ENCODE measurements at places on chromosomes 11 and 22.

GRCh38 chr11:19392321-19392720, 151.6 kb upstream of the E2F8 start:
- DNase-seq = no peak

DNA sequence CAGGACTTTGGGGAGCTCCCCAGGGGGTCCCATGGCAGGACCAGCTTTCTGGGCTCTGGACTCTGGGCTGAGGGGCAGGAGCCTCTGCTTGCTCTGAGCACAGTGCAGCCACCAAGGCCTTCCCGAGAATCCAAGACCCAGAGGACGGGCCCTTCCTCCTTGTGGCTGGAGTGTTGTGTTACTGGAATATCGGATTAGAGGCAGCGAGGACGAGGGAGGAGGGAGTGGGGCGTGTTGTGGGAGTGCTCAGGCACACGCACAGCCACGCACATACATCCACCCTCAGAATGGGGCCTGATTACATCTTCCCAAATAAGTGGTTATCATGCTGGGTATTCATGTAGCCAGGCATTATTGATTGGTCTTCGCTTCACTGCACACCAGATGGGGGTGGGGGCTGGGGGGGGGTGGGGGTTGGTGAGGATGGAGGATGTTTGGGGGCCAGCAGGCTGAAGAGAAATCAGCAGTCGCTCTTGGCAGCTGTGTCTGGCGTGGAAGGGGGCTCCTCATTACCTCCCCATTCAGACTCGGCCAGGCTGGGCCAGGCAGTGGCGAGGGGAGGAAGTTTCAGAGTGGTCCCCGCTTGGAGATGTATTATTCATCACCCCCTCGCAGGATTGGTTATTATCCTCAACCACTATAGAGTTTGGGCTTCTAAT, 120.9 kb downstream of the ST3GAL4 start:
- no peak for DNase-seq

DNA sequence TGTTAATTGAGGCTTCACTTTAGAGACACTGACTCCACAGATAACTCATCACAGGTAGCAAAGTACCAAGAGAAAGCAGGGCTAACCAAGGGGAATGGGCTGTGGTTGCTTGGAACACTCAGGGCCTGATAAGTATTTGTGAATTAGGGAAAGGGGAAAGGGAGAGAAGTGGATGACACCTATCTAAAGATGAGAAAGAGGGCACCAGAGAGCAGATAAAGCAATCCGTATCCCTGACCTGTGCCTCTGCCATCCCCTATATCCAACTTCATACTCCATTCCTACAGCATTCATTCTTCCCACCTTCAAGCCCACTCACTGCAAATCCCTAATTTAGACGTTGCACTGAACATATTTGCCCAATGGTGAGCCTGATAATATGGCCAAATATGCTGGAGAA, 43.0 kb upstream of the API5 start:
- DNase-seq = no peak

DNA sequence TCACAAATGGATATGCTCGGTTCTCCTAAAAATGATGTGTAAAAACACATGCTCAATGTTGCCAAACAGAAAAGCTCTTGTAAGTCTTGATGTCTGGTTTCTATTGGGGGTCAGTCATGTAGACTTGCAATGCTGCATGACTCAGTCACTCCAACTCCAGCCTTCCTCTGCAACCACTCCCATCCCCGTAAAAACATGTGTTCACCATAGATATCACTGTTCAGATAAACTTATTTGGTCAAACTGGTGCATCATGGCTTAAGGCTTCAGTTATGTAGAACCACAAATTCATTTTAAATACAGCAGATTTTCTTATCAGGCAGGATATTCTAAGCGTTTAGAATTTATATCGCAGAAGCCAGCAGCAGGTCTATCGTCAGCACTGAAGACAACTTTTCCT, 298.4 kb upstream of the LUZP2 start:
- DNase-seq = no peak

DNA sequence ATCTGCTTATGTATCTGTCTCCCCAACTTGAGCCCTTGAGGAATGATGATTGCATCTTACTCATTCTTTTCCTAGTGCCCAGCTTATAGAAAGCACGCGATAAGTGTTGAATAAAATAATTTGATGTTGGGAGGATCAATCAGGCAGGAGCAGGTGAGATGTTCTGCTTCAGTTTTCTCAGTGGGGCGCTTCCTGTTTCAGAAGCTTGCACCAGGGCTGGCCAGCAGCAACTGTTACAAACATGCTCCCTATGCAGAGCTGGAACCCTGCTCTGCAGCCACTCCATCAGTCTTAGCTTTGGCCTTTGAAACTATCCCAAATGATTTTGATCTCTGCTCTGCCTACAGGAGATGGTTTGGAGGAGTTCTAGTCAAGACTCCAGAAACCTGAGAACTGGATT, 3.9 kb downstream of the ENDOD1 start:
- DNase-seq = no peak

GRCh38 chr11:102112509-102112821, 2.2 kb downstream of the YAP1 start:
- no peak for DNase-seq

- DNase-seq = no peak
Observed at GRCh38 chr11:117189191-117189940, 9.8 kb upstream of the TAGLN start.

DNA sequence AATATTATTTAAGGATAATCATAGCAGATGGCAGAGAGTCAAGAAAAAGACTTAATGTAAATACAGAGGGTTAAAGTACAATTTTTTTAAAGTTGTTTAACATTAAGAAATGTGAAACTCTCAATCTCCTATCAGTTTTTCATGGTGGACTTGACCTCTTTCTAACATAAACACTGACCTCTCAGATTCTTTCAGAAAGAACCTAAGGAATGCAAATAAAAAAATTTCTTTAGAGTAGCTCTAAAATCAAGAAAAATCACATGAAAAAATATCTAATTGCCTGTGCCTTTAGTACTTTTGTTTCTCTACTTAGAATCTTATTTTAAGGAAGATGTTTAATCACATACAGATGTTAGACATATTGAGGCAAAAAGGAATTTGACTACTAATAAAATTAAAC, 12.9 kb downstream of the RNF141 start:
- DNase-seq = no peak

DNA sequence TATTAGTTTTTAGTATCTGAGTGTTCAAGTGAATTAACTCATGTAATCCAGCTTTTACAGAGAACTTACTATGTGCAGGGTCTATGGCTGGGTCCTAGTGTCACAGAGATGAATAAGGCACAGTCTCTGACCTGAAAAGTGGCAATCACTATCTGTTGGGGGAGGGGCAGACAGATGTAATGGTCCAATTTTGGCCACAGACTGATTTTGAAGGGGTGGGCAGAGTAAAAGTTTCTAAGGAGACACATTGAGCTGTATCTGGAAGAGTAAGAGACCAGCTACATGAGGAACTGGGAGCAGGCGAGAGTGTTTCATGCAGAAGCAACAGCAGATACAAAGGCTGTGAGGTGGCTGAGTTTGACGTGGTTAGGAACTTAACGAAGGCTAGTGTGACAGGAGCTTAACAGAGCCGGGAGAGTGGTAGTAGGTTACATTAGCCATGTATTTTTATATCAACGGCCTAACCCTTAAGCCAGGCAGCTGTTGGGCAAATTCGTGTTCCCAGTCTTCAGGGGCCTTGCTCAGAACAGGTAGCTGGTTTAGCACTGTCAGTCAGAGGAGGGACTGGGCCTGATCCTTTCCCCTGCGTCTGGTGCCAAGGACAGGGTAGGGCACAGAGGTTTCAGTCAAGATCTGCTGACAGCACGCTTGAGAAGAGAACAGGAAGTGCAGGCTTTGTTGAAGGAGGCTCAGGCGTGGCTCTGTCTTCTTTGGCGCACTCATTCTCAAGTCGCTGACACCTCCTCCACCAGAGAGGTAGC, 1.4 kb upstream of the STIM1 start:
- peak; percentile 57 for DNase-seq

- peak; percentile 6 for DNase-seq
Observed at GRCh38 chr11:133947321-133947756, 9.4 kb downstream of the IGSF9B start.

- no peak for DNase-seq
Observed at GRCh38 chr11:11189506-11189905, 163.5 kb downstream of the CSNK2A3 start.

- DNase-seq = no peak
Observed at GRCh38 chr22:38870791-38871359, 1.1 kb downstream of the CBX6 start.

DNA sequence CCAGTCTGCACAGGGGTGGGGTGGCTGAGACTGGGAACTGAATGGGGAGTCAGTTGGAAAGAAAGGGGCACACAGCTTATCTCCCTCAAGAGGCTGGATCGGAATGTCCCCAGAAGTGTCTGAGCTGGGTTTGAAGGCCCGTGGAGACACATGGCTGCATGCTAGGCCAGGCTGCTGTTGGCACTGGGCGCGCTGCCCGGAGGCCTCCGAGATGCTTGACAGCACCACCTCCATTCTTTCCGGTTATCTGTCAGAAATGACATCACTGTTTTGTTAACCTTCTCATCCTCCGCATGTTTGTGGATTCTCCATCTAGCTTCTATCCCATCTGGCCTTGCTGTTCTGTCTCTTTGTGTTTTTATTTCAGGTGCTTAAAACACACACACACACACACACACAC, 85.5 kb downstream of the APIP start:
- DNase-seq = no peak

GRCh38 chr11:72334651-72335050, 90.7 kb upstream of the PHOX2A start:
- DNase-seq = no peak

DNA sequence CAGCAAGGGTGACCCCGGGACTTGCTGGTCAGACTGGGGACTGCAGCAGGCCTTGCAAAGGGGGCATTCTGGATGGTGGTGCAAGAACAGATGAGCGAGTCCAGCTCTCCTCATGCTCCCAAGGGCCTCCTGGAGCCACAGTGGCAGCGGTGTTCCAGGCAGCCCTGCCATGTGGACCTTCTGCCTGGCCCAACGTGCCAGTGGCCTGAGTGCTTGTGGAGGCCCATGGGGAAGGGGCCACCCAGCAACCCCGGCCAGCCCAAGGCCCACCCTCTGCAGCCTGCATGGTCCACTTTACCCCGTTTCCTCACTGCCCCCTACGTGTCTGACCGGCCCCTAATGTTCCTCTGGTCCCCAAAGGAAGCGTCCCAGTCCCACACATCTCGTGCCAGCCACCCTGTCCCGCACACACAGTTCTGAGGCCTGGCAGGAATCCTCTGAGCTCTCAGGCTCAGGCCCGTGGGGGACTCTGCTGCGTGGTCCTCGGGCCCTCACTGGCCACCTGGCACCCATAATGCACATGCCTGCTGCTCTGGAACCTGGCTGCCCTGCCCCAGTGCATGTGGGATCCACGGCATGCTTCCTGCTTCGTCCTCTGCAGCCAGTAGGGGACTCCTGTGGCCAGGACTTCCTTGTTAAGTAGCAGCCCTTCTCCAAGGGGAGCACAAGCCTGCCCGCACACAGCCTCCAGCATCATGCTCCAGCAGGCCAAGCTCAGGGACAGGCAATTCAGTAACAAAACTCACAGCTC, 85.5 kb downstream of the DGCR2 start:
- no peak for DNase-seq

DNA sequence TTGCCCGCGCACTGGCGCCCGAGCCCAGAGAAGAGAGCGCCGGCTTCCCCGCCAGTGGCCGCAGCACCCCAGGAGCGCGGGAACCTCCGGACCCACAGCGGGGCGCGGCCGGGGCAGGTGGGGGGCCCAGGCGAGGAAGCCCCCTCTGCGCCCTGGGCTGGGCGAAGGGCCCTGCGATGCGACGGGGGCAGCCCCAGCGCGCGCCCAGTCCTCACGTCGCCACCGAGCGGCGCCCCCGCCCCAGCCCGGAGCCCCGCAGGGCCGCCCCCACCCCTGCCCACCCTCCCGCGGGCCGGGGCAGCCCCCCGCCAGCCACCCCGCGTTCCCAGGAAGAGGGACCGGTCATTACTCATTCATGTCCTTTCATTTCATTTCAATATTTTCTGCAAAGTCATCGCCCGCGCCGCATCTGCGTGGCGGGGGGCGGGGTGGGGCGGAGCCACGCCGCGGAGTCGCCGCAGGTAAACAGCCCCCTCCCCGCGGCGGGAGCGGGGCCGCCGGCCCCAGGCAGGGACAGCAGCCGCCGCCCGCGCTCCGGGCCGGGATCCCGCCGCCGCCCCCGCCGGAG, 673 bp upstream of the PANX2 start:
- DNase-seq = no peak

GRCh38 chr11:75503531-75504099, 22.1 kb downstream of the GDPD5 start:
- DNase-seq = no peak

DNA sequence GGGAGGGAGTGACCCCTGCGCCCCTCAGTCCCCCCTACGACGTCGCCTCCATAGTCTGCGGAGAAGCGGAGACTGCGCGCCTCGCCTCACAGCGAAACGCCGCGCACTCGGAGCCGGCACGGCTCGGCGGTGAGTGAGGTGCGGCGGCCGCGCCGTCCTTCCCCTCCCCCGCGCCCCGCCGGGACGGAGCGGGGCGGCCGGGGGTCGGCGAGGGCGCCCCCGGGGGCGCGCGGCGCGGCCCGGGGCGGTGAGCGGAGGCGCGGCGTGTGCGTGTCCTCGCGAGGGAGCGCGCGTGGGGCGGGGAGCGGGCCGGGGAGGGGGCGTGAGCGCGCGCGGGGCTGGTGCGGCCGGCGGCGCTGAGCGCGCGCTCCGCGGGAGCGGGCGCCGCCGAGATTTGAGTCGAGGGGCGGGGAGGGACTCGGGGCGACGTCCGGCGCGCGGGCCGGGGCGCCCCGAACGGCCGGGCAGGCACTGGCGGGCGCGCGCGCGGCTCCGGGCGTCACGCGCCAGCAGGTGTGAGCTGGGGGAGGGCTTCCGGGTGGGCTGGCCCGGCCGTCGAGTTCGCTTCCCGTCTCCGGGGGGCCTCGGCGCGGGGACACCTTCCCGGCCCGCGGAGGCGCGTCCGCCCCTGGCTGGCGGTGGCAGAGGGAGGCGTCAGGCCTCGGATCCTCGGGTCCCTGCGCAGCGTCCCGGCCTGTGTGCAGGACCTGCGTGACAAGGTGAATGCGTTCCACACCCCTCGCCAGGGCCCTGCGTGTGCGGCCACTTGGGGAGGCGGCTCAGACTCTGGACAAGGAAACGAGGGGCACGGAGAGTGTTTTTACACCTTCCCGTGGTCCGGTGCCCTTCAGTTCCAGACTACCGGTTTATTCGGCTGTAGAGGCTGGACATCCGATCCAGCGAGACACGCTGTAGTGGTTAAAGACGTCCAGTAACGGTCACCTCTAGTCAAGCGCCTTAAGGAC, 50.4 kb downstream of the FAM83F start:
- peak; percentile 9 for DNase-seq

DNA sequence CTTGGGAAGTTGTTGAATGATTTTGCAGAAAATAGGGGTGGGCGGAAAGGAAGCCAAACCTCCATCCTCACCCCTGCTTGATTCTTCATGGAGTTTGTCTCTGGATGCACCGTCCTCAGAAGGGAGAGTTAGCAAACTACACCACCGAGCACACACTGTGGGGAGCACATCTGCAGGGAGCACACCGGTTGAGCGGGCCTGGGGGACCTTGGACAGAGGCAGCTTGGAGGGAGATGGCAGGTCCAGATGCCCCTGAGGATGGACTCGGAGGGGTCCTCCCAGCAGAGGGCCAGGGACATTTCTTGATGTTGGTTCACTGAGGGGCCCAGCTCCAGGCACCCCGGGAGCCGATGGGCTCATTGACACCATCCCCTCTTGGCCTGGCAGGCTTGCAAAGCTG, 15.1 kb upstream of the FGF19 start:
- DNase-seq = no peak

GRCh38 chr11:118430956-118431355, 5.3 kb upstream of the KMT2A start:
- DNase-seq = no peak

- no peak for DNase-seq
Observed at GRCh38 chr11:120127236-120127635, 10.7 kb downstream of the TRIM29 start.

GRCh38 chr11:111586388-111586831, 15.8 kb upstream of the SIK2 start:
- DNase-seq = peak; percentile 50

GRCh38 chr11:8013833-8014232, 26.7 kb downstream of the EIF3F start:
- no peak for DNase-seq
